Amygdala (tissue), 56 donors: ENCODE measurements at places on chromosomes 7 and 10.

GRCh38 chr7:92730808-92731207 is 105.6 kb downstream of the CDK6 start:
- DNase-seq, result no peak

DNA sequence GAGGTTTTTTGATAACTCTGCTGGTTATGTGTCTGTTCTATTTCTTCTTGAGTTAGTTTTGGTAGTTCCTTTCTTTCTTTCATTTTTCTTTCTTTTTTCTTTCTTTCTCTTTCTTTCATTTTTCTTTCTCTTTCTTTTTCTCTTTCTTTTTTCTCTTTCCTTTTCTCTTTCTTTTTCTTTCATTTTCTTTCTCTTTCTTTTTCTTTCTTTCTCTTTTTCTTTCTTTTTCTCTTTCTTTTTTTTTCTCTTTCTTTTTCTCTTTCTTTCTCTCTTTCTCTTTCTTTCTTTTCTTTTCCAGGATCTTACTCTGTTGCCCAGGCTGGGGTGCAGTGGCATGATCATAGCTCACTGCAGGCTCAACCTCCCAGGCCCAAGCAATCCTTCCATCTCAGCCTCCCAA is 20.4 kb upstream of the RHBDD2 start:
- DNase-seq, result no peak

GRCh38 chr10:36114141-36114540 is 472.0 kb upstream of the FZD8 start:
- no peak for DNase-seq

- peak; percentile 17 for DNase-seq
These were observed 11.0 kb upstream of the AHCYL2 start for GRCh38 chr7:129213828-129214227.

- DNase-seq, result no peak
These were observed 193.2 kb downstream of the CYP26A1 start for GRCh38 chr10:93266858-93267257.

DNA sequence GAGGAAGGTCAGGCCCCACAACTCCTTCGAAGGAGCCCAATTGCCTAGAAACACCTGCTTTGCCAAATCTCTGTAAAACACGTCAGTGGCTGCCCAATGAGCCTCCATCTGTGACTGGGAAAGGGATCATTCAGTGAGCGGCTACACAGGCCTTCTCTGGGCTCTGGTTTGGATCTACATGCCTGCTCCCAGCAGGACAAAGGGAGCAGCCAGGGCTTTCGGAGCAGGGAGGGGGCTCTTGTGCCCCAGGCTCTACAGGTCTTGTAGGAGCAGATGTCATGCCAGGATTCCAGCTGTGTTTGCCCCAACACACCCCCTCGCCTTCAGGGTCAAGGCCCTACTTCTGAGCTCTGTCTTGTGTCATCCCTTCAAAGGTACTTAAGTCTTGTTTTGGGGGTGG is 73.5 kb downstream of the CLEC2L start:
- DNase-seq, result no peak

GRCh38 chr10:113001599-113002448 is 51.8 kb downstream of the TCF7L2 start:
- no peak for DNase-seq

DNA sequence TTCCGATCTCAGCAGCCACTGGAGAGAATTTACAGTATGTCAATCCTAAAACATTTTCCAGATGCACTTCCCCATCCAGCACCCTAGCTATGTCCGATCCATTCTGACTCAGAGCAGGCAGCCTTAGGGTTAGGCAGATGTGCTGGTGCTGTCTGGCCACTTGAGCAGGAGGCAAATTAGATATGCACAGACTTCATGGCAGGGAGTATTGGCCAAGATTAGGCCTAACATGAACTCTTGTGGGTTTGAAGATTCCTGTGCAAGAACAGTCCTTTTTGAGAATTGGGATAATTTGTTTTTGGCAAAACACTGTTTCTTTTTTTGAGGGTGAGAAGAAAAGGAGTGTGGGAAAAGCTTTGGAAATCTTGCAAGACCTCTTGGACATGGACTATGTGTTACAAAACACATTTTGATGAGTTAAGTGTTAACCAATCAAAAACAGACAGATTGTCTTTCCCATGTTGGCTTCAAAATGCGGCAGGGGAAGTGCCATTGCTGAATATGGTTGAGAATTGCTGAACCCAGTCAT is 218.6 kb upstream of the INHBA start:
- DNase-seq, result no peak

DNA sequence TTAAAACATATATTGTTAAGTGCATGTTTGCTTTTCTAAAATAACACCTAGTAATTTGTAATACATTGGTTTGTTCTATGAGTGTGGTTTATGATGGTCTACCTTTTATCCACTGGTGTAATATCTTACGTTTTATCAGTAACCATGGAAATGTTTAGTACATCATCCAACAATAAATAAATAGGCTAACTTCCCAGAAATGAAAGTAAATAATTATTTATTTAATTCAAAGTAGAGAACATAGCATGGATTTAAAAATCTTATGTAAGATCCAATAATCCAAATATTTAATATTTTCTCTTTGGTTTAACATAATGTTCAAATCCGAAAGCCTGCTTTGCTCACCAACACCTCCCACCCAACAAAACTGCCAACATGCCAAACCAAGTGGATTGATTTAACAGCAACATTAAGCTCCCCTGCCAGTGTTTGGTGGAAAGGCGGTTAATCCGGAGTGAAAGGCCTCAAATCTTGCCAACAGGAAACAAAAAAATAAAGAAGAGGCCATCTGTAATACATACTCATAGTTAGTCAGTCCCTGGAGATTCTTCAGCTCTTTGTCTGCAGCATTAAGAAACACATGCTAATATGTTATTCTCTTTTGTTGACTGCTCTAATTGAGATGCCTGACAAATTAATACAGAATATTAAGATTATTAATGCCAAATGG is 897.8 kb downstream of the CNTNAP2 start:
- DNase-seq, result no peak

DNA sequence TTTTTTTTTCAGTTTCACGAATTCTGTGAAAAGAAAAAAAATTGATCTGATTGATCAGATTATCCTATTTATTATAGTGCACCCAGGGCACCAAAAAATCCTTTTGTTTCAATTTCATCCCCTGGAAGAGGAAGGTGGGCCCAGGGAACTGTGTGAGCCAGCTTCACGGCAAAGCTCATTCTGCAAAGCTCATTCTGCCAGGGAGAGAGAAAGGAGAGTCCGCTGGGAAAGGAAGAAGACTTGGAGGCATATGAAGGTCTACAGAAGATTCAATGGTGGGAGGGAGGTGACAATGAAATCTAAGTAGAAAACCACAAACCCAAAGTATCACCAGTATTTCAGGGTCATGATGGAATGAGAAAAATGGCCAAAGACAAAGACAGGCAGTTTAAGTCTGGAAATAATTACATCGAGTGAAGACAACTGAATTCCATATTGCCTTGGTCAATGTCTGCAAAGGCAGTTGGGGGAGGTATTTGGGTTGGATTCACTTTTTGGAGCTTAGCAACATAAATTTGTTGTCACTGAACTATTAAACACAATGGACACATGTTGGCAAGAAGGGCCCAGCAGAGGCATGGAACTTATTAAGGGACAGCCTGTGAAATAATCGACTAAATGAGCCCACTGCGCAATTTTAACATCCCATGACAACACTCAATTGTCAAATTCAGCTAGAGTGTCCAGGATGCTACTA is 587.8 kb upstream of the MKI67 start:
- DNase-seq, result no peak

GRCh38 chr7:143493751-143494150 is 16.1 kb downstream of the TAS2R41 start:
- DNase-seq, result no peak

- no peak for DNase-seq
These were observed 53.9 kb downstream of the PIK3CG start for GRCh38 chr7:106918991-106919390.

DNA sequence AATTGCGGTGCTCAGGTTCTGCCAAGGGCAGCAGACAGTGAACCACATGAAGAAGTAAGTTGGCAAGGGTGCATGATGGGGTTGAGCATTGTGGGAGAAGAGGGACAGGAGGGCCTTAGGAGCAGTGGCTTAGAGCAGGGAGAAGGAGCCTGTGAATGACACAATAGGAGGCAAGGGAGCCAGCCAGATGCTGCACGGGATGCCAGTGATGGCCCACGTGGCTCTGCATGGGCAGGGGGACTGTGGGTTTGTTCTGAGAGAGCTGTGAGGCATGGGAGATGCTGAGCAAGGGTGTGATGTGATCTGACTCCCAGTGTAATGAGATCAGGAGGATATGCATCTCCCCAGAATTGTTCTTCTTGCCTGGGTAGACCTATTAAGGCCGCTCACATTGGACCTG is 60.9 kb downstream of the C10orf90 start:
- no peak for DNase-seq

GRCh38 chr7:130289478-130289877 is 3.5 kb upstream of the CPA4 start:
- no peak for DNase-seq

- DNase-seq, result no peak
These were observed 38.3 kb downstream of the JAKMIP3 start for GRCh38 chr10:132104062-132104461.

DNA sequence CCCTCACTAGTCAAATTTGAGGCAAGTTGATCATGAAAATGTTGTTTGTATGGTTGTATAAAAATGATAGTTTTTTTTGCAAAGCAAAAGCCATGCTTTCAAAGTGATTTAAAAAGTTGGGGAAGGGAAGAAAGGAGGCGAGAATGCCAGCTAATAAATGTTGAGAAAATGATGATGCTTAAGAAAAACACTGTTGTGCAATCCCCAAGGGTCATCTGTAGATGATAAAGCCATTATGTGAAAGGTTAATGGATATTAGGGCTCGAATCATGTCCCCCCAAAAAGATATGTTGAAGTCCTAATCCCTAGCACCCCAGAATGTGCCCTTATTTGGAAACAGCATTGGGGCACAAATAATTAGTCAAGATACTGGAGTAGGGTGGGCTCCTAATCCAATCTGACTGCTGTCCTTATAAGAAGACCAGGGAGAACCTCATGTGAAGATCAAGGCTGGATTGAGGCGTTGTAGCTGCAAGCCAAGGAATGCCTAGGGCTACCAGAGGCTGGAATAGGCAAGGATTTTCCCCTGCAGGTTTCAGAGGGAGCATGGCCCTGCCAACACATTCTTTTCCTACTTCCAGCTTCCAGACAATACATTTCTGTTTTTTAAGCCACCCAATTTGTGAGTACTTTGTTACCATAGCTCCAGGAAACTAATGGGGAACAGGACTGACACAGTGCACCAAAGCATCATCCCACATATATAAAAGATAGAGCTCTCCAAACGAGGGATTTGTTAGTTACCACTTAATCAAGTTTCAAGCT is 35.4 kb upstream of the MKLN1 start:
- DNase-seq, result no peak
